Amniotic epithelial cell (primary cell): ENCODE measurements at places on chromosomes 4 and X.

GRCh38 chr4:151031831-151032605 lies 16.9 kb upstream of the LRBA start:
- DNase-seq = peak; percentile 68

GRCh38 chr4:24630937-24631336 lies 46.6 kb upstream of the DHX15 start:
- DNase-seq = no peak

- no peak for DNase-seq
Measured at GRCh38 chrX:9132036-9132638, 98.2 kb upstream of the FAM9B start.

GRCh38 chrX:92232182-92232581 lies 453.0 kb downstream of the PCDH11X start:
- no peak for DNase-seq

DNA sequence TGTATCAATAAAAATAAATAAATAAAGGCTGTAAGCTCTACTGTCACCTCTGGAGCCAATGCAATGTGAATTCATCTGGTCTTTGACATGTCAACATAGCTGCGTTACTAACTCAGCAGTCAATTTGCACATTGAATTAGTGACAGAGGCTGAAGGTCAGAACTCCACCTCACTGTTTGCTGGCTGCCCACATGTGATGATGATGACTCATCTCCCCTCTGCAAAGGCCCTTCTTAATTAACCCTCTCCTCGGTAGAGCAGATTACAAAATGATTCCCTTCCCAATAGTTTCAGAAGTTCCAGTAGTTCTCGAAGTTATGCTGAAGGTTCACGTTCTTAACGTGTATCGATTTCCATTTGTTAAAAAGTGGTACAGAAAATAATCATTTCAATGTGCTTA lies 1626.0 kb upstream of the TENM3 start:
- no peak for DNase-seq

GRCh38 chrX:68677998-68678397 lies 30.5 kb downstream of the STARD8 start:
- no peak for DNase-seq

DNA sequence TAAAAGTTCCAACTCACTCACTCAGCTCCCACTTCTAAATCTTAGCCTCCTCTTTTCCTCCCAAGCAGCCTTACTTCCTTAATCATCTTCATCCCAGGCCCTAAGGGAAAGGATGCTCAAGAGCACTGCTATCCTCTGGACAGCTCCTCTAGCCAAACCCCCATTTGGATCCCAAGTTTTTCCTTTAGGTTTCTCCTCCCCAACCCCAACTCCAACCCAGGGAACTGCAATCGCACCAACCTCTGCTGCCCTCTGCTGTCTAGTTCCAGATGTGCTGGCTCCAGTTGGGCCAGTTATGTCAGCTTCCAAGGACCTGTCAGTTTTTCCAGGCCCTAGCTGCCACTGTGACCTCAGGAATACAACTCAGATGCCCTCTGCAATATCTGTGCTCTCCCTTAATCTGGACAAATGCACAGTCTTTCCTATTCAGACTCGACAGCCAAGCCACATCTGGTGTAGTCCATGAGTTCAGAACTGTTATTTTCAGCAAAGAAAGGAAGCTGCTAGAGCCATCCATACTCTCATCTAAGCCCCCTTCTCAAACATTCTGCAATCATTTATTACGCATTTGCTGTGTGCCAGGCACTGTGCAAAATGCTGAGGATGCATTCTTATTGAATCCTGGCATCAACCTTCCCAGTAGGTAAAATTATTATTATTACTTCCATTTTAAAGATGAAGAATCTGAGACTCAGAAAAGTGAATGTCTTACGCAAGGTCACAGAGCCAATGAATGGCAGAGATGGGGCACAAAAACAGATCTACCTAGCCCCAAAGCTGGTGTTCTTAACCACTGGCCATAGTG lies 12.3 kb upstream of the XPNPEP2 start:
- peak; percentile 57 for DNase-seq

GRCh38 chrX:72351606-72352334 lies 46.1 kb upstream of the CITED1 start:
- no peak for DNase-seq

- peak; percentile 19 for DNase-seq
Measured at GRCh38 chr4:137664416-137664815, 132.1 kb upstream of the PCDH18 start.
